ENCODE measurements at places on chromosomes 6 and 20. TPM values are rescaled to one million over a fixed set of nuclear protein-coding genes. Genes with fewer than 3 reads are reported as not detected.

Gene PTCRA
- not detected for total RNA-seq

Gene BPIFB1
- not detected for total RNA-seq

Gene NKX2-4
- total RNA-seq: not detected

Gene AIF1
- 23.0 TPM for total RNA-seq

Gene GDAP1L1
- total RNA-seq: not detected
